ENCODE measurements at places on chromosomes 1 and 21.

- DNase-seq: no peak
Observed at GRCh38 chr21:14675774-14676530, 129.8 kb upstream of the SAMSN1 start.

GRCh38 chr21:42669041-42669440 is 15.6 kb downstream of the PDE9A start:
- no peak for DNase-seq

DNA sequence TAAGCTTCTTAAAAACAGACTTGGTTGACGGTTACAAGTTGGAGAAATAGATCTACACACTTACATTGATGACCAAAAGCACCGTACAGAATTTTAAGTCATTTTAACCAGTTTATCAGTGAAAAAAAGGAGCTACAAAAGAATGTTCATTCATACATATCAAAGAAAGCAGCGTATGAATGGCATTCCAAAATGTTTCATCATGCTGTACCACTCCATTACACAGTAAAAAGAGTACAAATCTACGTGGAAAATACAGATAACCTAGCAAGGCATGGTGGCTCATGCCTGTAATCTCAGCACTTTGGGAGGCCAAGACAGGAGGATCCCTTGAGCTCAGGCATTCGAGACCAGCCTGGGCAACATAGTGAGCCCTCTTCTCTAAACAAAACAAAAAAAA is 40.3 kb downstream of the ZZZ3 start:
- DNase-seq: no peak

GRCh38 chr1:48120621-48121020 is 101.9 kb upstream of the SLC5A9 start:
- no peak for DNase-seq

GRCh38 chr1:231187571-231187970 is 25.7 kb downstream of the TRIM67 start:
- no peak for DNase-seq

- no peak for DNase-seq
Observed at GRCh38 chr1:110953031-110953430, 10.7 kb downstream of the LRIF1 start.

- no peak for DNase-seq
Observed at GRCh38 chr1:169180174-169180573, 73.7 kb downstream of the ATP1B1 start.

- no peak for DNase-seq
Observed at GRCh38 chr1:201886103-201886885, 2.4 kb upstream of the SHISA4 start.

DNA sequence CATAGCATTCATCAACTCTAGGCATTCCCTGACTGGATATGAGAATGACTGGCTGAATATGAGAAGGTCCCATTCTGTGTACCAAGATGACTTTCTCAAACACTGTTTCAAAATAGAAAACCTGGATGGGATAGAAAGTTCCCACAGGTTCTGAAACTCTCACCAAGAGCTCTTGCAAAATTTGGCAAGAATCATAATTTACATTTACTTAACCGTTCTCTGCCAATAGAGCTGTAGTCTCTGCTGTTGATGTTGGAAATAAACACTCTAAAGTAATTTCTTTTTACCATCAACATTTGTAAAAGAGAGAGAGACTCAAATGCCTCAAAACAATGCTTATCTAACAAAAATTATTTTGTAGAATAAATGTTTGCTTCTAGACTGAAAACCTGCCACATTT is 221.1 kb downstream of the LMO4 start:
- DNase-seq: no peak

GRCh38 chr1:81529014-81529413 is 271.7 kb upstream of the ADGRL2 start:
- DNase-seq: no peak

DNA sequence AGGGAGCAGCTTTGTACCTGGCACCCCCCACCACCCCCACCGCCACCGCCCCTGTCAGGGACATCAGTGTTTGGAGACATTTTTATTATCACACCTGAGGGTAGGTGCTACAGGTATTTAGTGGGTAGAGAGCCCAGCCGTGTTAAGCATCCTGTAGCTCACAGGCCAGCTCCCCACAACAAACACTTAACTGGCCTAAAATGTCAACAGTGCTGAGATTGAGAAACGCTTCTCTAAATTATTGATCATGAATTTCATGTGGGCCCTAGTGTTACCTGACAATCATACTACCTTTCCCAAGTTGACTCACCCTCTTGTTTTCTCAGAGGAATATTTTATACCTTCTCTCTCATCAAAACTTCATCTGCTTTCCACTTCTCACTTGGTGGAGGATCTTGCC is 21.4 kb downstream of the ELF3 start:
- DNase-seq: no peak

DNA sequence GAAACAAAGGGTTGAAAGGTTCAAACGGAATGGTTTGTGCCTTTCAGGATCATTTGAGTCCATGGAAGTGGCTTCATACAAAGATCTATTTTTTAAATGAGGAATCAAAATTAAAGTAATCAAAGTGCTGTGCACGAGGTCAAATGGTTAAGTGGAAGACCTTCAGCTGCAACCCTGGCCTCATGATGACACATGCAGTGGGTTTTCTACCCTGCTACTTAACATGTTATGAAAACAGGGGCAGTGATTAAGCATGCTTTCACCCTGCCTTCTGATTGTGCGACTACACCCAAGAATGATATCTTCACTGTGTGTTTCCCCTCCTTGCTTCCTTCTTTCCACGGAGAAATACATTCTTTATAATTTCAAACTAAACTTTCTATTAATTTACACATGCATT is 604.2 kb downstream of the LRRIQ3 start:
- DNase-seq: no peak

DNA sequence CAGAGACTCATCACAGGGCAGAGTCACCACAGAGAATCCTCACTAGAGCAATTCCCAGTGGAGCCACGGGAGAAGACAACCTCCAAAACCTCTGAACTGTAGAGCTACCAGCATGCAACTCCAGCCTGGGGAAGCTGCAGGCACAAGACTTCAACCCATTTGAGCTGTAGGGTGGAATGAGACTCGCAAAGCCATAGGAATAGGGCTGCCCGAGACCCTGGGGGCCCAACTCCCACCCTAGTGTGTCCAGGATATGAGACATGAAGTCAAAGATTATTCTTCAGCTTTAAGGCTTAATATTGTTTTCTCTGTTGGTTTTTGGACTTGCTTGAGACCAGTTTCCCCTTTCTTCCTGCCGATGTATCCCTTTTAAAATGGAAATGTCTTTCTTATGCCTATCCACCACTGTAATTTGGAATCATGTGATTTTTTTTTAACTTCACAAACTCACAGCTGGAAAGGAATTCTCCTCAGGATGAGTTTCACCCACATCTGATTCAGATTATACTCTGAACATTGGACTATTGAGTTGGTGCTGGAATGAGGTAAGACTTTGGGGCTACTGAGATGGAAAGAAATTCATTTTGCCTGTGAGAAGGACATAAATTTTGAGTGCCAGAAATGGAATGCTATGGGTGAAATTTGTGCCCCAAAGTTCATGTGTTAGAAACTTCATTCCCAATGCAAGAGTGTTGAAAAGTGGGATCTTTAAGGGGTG is 59.6 kb upstream of the ST6GALNAC5 start:
- no peak for DNase-seq

DNA sequence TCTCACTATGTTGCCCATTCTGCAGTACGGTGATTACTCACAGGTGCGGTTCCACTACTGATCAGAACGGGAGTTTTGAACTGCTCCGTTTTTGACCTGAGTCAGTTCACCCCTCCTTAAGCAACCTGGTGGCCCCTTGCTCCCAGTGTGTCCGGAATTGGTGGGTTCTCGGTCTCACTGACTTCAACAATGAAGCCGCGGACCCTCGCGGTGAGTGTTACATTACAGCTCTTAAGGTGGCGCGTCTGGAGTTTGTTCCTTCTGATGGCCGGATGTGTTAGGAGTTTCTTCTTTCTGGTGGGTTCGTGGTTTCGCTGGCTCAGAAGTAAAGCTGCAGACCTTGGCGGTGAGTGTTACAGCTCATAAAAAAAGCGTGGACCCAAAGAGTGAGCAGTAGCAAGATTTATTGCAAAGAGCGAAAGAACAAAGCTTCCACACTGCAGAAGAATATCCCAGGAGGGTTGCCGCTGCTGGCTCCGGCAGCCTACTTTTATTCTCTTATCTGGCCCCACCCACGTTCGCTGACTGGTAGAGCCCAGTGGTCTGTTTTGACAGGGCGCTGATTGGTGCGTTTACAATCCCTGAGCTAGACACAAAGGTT is 17.6 kb upstream of the PARP1 start:
- DNase-seq: no peak

- DNase-seq: no peak
Observed at GRCh38 chr1:9413877-9414213, 121.2 kb downstream of the SPSB1 start.

DNA sequence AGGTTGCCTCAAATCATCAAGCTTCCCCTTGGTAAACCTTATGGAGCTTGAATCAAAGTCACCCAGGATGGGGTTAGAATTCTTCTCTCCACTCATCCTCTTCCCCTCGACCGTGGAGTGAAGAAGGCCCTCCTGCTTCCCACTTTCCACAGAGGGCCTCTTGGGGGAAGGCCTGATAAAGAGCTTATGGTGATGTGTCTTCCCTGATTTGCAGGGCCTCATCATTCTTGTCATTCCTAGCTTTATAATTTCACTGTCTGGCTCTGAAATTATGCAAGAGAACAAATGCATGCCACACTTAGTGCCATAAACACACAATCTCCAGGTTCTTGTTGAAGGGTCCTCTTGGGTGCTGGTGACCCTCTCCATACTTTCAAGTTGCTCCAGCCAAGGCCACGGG is 101.2 kb downstream of the HMGB4 start:
- no peak for DNase-seq

DNA sequence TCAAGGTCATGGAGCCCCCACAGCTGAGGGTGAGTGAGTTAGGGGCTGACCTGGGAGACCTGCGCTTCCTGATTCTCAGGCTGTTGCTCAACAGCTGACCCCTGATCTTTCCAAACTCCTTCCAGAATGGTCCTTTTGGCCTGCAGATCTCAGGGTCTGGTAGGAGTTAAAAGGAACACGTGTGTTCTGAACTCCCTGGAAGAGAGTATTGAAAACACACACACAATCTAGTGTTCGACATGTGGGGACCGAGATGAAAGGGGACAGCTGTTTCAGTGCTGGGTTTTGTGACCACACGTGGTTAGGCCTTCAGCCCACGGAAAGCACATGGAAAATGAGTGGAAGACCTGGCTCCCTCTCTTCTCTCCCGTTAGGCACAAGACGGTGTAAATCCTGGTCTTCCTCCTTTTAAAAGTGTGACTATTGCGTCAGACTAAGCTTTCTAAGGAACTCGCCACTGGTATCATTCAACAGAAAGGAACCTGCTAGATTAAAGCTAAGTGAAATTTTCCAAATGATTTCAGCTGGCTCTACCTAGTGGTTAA is 49.6 kb downstream of the RUNX1 start:
- no peak for DNase-seq

DNA sequence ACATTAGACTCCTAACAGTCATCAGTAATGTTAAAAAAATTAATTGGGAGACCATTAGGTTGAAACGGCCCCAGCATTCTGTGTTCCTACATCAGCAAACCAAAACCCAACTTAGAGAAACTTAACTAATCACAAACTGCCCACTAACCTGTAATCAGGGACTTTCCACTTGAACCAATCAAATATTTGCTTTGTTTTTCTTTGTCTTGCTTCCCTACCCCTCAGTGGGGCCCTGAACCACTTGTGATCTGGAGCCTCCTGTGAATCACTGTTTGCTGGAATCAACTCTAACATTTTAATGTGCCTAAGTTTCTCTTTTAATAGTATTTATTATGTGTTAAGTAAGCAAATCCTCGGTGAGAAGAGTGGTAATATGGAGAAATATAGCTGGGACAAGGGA is 64.0 kb downstream of the ABCA4 start:
- no peak for DNase-seq

DNA sequence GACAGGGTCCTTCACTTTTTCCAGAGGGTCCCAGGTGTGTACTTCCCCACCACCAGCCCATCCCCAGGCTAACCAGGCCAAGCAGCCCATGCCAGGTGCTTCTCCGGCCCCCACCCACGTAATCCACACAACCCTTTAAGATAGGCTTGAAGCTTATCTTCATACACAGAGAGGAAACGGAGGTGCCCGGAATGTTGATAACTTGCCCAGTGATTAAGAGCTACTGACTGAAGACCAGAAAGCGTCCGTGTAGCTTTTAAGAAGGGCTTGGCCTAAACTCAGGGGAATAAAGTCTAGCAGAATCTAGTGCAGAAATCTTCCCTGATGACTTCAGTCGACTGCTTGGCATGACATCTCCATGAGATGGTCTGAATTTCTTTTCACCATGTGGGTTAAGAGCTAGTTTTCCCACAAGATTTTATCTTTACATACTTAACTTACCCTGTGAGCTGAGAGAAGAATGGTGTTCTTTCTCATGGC is 138.7 kb downstream of the GALNT2 start:
- no peak for DNase-seq

DNA sequence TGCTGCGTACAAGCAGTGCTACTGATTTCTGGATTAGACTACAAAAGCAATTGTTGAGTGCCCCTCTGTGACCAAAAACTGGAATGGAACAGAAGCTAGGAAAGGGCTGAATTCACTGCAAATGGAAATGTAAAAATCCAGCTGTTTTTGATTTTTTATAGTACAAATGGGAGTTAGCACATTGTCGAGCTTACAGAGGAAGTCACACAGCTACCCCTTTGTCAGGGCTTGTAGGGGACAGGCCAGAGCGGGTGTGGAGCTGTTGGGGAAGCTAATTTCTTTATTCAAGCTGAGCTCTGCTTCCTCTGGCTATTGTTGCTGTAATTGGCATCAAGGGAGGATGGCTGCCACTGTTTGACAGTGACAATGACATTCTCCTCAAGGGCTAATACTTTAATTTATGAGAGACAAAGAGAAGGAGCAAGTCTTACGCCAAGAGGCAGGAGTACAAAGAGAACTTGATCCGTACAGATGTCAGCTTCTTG is 96.1 kb downstream of the SLC35F3 start:
- DNase-seq: no peak

DNA sequence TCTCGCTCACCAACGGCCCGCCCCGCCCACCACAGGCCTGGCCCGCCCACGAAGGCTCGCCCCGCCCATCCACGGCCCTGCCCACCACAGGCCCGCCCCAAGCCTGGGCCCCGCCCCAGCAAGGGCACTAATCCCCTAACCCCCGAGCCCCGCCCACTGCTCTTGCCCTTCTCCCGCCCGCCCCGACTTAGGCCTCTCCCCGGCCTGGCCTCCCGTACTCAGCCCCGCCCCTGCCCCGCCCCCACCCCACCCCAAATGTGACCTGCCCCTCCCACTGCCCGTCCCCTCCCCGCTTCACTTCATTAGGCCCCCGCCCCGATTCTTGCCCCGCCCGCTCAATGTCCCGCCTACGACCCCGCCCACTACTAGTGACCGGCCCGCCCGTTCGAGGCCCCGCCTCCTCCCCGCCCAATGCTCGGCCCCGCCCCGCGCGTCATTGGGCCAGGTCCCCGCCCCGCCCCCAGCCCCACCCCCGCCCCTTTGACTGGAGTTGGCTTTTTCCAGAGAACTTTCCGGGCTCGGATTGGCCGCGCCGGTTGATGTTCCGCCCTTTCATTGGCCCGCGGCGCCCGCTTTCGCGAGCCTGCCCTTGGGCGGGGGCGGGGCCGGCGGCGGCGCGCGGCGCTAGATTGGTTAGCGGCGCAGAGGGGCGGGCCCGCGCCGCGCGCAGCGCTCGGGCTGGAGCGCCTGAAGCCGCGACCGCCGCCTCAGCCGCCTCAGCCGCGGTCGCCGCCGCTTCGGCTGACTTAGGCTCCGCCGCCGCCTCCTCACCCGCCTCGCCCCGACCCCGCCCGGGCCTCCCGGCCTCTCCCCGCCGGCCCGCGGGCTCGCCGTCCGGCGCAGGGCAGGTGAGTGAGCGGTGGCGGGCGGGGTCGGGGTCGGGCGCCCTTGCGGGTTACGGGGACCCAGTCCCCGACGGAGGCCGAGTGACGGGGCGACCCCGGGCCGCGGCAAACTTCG is at the start of gene PCBP3:
Gene PCBP3, plus strand, starts transcription at position 705 of the 960 bp plus-strand sequence. CDS start 206,361 bp downstream, outside the sequence.
- peak; percentile 68 for DNase-seq

- no peak for DNase-seq
Observed at GRCh38 chr1:89259283-89259971, 13.2 kb downstream of the GBP5 start.
